ENCODE measurements at places on chromosomes 6 and 20.
A peak's percentile ranks its signal among the peaks of the same experiment; 100 is the strongest.

DNA sequence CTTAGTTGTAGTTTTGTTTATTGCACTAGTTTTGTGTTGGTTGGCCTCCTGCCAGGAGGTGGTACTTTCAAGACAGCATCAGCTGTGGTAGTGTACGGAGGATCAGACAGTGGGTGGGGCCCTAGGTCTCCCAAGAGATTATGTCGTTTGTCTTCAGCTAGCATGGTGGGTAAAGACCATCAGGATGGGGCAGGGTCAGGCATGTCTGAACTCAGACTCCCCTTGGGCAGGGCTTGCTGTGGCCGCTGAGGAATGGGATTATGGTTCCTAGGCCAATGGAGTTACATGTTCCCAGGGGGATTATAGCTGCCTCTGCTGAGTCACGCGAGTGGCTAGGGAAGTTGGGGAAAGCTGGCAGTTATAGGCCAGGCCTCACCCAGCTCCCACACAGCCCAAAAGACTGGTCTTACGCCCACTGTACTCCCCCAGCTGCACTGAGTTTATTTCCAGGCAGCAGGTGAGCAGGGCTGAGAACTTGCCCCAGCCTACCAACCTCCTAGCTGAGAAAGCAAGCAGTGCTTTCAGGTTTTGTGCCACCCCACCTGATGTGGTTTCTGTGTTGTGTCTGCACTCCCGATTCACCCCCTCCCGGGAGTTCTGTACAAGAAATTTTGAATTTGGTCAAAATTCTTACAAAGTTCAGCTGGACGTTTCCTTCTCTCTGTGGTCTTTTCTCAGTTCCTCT, 24.7 kb downstream of the ZSCAN31 start:
- DNase-seq, result no peak

DNA sequence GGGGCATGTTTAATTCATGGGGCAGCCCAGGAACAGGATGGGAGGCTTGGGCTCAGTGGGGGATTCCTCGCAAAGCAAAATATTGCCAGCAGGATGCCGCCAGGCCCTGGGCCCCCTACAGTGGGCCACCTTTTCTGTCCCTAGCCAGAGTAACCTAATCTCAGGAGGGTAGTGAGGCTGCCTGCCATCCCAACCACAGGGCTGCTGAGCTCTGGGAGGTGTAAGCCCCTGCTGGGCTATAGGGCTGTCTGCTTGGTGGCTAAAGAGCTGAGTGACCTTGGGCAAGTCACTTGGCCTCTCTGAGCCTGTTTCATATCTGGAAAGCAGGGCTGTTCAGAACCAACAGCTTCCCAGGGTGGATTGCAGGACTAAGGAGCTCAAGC, 35.7 kb upstream of the CDH22 start:
- DNase-seq, result no peak

- no peak for DNase-seq
Measured at GRCh38 chr6:57222743-57223077, 603 bp upstream of the RAB23 start.

GRCh38 chr6:104282581-104282980, 577.1 kb downstream of the HACE1 start:
- no peak for DNase-seq

DNA sequence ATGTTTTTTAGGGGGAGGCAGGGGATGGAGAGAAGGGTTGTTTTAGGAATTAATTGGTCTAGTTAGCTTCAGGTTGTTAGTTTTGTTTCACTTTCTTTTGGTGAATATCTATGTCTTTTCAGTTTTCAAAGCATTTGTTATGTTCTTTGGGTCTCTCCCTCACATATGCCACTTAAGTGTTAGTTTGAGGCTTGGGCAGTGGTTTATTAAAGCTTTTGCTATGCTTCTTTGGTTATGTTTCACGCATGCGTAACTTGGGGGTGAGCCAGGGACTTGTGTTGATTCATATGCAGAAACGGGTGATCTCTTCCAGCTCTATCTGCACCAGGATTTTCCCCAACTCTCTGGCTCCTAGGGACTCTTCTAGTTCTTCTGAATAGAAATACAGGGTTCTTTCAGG, 11.4 kb upstream of the MMS22L start:
- DNase-seq, result no peak

DNA sequence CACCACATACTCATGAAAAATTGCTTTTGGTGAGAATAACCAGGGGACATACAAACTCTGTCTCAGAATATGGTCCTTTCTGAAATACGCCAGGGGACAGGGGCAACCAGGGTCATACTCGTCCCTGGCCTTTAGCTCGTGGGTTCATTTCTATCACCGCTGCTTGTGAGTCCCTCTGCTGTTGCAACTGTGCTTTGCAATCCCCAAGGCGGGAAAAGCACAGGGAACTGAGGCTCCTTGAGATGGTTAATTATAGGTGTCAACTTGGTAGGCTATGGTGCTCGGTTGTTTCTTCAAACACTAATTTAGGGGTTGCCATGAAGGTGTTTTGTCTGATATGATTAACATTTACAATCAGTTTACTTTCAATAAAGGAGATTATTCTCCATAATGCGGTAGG, 51.6 kb downstream of the RFPL4B start:
- no peak for DNase-seq

- DNase-seq, result no peak
Measured at GRCh38 chr6:42405021-42405420, 46.7 kb downstream of the TRERF1 start.

GRCh38 chr6:142566628-142567396, 265.0 kb downstream of the ADGRG6 start:
- DNase-seq, result peak; percentile 54

DNA sequence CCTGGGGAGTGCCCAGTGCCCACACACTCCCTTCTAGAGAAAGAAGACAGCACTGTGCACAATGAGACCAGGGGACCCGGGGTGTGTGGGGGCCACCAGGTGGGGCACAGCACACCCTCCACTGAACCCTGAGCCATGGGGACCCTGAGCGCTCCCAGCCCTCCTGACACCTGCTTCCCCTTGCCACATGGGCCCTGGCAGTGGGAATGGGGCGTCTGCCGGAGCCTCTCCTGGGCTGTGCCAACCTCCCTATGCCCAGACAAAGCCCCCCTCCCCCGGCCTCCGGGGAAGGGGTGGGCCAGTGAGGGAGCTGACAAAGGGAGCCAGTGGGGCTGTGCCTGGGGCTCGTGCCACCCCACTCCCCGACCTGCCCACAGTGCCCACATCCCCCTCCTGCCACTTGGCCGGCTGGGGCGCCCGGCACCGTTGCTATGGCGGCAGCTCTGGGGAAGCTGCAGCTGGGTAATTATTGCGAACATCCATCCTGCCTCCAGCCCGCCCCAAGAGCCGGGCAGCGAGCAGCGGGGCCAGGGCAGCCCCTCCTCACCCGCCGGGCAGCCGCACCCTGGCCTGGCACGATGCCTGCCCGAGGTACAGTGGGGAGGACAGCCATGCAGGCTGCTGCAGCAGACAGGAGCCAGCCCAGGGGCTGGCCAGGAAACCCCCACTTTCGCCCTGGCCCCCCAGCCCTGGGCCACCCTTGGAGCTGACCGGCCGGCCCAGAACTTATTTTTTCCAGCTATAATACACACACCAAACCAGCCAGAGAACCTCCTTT, 41.9 kb upstream of the NOL4L start:
- no peak for DNase-seq

DNA sequence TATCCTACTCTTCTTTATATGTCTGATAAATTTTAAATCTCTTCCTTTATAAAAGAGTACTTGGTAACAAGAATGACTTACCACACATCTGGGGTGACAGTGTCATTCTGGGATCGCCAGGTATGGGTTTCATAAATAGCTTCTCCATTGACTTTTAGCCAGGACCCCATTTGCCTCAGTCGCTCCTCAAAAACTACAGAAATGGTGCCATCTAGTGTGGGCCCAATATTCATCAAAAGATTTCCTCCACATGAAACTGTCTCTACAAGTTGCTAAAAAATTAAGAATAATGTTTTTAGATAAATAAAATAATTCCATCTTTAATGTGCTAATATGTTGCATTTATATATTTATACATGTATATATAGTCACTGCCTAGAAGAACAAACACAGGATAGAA, 9.7 kb downstream of the FUCA2 start:
- DNase-seq, result no peak

DNA sequence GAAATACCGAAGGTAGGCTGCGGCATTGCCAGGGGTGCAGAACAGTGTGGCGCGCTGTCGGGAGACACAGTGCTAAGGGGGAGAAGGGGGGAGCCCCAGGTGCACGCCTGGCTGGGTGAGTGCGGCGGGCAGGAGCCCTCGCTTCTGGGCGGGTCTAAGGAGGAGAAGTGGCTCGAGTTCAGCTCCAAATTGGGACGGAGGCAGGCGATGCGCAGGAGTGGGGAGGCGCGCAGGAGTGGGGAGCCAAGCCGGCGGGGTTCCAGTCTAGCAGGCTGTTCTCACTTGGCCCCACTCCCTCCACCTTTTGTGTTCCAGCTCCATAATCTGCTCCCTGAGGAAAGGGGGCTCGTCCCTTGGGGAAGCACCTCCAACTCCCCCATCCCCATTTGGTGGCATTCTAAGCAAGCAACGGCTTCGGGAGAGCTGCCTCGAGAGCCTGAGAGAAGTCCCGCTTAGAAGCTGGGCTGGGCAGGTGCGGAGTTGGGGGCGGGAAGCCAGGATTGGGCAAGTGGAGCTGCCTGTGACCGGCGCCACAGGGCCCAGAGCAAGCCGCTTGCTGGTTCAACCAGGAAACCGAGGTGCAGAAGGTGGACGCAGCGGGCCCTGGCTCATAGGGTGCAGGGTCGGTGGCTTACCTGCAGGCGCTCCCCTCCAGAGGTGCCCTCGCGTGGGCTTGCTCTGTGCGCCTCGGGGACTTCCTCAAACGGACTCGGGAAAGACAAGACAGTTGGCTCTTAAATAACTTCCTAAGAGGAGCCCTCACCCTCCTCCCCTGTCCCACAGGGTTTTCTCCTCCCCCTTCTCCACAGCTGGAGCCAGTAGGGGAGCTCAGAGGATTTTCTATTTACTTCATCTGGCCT, at the start of gene F13A1:
Gene F13A1, minus strand, starts transcription at position 711 of the 860 bp plus-strand sequence. CDS start 1,998 bp downstream, outside the sequence.
- no peak for DNase-seq

DNA sequence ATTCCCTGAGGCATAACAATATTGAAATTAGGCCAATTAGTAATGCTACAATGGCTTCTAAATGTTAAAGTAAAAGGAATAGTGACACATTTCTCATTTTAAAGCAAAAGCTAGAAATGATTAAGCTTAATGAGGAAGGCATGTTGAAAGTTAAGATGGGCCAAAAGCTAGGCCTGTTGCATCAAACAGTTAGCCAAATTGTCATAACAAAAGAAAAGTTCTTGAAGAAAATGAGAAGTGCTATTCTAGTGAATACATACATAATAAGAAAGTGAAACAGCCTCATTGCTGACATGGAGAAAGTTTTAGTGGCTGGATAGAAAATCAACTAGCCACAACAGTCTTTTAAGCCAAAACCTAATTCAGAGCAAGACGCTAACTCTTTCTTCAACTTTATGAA, 12.9 kb downstream of the OR2A4 start:
- no peak for DNase-seq

- DNase-seq, result no peak
Measured at GRCh38 chr20:23879811-23880374, 345 bp upstream of the CST5 start.

GRCh38 chr20:37523911-37524700, 3.1 kb downstream of the NNAT start:
- DNase-seq, result no peak

- DNase-seq, result no peak
Measured at GRCh38 chr20:48209102-48209501, 423.8 kb upstream of the SULF2 start.

DNA sequence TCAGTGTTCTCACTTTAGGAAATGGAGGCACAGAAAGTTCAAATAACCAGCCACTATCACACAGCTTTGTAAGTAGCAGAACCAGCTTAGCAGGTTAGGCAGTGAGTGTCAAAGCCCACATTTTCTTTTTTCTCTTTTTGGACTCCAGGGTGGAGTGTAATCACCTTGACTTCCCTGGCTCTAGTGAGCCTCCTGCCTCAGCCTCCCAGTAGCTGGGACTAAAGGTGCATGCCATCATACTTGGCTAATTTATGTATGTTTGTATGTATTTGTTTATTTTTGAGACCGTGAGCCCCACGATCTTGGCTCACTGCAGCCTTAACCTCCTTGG, 7.8 kb upstream of the NCOA3 start:
- no peak for DNase-seq

- no peak for DNase-seq
Measured at GRCh38 chr20:4443016-4443415, 278.7 kb upstream of the PRND start.

GRCh38 chr6:3908961-3909360, 59.8 kb downstream of the FAM50B start:
- no peak for DNase-seq

DNA sequence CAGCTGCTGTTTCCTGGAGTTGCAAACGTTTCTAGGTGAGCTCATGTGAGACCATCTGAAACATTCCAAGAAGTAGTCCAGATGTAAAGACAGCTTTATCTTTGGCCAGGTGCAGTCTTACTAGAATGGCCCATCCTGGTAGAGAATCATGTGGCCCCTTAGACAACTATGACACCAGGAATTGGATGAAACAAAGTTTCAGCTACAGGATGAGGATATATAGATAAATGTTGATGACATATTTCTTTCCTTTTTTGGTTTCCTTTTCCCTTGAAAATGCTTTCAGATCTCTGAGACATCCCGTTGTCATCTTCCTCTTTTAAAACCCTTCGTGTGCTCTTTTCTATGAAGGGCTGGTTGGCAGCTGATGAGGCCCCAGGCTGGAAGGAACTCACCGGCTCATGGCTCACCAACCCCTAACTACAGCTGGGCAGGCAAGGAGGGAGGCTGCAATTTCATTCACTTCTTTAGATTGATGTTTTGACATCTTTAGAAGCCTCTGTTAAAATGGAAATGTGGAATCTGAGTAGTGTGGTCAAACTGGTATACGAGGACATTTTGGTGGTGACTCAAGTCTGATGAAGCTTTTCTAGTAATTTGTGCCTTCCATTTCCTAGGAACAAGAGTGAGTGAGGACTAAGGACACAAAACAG, 167.9 kb upstream of the TNFAIP3 start:
- no peak for DNase-seq

DNA sequence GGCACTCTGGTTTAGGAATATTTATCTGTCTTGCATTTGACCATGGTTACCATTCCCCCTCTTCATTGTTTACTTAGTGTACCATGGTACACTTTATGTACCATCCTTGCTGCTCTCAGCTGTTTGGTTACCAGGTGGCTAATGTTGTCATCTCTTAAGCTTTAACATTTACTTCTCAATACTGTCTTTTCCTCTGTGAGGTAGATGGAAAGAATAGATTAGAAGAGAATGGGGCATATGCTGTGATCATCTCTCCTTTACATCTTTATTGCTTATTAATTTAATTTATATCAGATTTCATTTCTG, 109.2 kb downstream of the NCOA3 start:
- DNase-seq, result no peak

- no peak for DNase-seq
Measured at GRCh38 chr20:1061484-1062221, 56.7 kb upstream of the PSMF1 start.

DNA sequence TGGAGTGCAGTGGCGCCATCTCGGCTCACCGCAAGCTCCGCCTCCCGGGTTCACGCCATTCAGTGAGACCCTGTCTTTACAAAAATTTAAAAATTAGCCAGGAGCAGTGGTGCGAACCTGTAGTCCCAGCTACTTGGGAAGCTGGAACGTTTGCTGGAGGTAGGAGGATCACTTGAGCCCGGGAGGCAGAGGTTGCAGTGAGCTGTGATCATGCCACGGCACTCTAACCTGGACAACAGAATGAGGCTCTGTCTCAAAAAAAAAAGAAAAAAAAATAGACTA, 5.7 kb upstream of the PARD6B start:
- DNase-seq, result no peak
